Cardiac muscle cell (in vitro differentiated cells and primary cell): ENCODE measurements at places on chromosomes 1 and 21.

DNA sequence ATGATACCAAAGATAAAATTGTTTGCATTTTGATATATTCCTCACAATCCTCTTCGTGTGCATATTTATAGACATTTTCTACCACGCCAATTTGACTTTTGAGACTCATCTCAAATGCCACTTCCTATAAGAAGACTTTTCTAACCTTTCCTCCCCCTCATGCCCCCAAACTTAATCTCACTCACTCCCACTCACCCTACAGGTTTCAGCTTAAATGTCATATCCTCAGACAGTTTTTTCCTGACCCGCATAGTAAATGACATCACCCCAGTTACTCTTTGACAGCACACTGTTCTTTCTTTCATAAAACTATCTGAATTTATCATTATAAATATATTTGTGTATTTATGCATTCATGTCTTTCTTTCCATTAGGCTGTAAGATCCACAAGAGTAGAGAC lies 29.6 kb upstream of the RGS8 start:
- no peak for DNase-seq

DNA sequence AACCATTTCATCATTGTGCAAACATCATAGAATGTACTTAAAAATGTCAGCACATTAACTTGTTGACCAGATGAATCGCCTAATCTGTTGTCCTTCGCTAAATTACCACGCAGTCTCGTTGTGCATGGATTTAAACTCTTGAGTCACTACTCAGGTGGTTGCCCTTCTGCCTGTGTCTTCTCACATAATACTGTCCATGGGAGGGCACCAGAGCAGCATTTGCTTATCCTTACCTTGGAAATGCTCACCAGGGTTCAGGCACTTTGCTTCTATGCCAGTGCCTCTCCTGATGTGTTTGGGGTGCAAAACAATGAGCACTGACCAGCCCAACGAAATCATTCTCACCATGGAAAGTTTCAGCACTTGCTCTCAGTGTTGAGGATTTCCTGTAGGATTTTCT lies 559.9 kb downstream of the RWDD3 start:
- peak; percentile 1 for DNase-seq

DNA sequence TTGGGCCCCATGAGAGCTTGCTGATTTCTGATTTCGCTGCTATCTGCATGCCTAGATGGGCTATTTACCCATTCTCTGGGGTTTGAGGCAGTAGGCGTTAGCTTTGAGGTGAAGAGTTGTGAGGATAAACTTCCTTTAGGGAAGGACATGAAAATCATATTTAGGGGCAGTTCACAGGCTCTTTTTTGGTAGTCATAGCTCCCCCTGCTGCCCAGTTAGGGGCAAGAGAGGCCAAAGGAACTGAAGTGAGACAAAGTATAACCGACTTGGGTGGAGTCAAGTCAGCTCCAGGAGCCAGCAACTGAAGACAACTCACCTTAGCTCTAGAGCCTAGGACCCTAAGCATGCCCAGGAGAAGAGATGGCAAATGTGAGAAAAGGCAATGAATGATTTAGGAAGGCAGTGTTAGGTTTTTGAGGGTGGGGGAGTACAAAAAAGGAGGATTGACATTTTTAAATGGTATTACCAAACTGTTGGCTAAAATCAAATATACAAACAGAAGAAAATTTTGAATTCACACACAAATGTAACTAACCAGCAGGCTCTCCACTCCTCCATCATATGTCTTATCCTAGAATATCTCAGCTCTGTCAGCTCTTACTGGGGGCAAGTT lies 625.2 kb downstream of the LMO4 start:
- peak; percentile 87 for DNase-seq

DNA sequence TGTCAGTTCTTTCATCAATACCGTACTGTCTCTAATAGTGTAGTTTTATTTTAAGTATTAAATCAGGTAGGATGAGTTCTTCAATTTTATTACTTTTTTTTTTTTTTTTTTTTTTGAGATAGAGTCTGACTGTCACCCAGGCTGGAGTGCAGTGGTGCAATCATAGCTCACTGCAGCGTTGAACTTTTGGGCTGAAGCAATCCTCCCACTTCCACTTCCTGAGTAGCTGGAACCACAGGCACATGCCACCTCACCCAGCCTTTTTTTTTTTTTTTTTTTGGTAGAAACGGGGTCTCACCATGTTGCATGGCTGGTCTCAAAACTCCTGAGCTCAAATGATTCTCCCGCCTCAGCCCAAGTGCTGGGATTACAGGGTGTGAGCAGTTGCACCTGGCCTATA lies 44.3 kb downstream of the INAVA start:
- peak; percentile 27 for DNase-seq

GRCh38 chr1:178470411-178470960 lies 26.3 kb downstream of the CLEC20A start:
- DNase-seq, result peak; percentile 11

GRCh38 chr1:167904652-167905130 lies 9.2 kb downstream of the ADCY10 start:
- DNase-seq, result no peak

DNA sequence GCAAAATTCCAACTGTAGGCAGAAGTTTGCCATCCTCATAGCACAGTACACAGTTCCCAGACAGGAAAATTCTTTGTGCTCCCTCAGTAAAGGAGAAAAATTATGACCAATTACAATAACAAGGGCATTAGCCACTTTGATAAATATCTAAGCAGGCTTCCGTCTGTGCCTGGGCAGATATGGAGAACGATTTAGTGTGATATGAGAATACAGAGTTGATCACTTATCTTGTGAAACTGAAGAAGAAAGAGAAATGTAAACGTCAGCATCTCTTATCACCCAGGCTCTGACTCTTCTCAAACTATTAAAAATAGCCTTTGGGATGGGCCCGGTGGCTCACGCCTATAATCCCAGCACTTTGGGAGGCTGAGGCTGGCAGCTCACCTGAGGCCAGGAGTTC lies 54.5 kb upstream of the TIAM1 start:
- no peak for DNase-seq

DNA sequence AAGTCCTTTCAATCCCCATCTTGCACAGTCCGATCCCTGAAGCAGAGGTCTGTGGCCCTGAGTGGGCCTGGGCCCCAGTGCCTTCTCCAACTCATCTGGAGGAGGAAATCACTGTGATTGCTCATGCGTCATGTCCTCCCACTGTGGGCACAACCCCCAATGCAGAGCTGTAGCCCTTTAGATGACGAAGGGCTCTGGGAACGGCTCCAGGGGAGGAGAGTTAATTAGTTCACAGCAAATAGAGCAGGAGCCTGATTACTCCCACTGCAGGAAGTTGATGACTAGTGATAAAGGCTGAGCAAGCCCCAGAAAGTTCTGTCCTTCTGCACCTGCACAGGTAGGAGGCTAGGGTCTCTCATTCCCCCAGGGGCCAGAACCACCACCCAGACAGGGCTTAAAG lies 111.5 kb downstream of the CCDC185 start:
- DNase-seq, result no peak

GRCh38 chr1:65830306-65830705 lies 37.6 kb downstream of the PDE4B start:
- DNase-seq, result no peak
